ENCODE measurements at places on chromosomes 5 and 9.
A peak's percentile ranks its signal among the peaks of the same experiment; 100 is the strongest.

DNA sequence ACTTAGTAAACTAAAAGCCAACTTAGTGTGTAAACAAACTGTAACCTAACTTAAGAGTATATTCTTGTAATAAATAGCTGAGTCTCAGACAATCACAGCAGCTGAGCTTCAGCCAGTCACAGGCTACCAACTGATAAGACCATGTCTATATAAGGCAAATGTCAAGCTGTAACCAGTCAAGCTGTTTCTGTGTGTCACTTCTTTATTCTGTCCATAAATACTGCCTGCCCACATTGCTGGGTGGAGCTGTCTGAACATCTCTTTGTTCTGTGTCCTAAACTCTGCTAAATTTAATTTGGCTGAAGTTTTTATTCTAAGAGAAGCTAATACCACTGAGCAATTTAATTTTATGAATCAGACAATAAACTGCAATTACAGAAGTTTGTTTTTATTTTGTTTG is 412.1 kb upstream of the CDH10 start:
- DNase-seq, result no peak

- DNase-seq, result no peak
These were observed 166.8 kb downstream of the YIPF5 start for GRCh38 chr5:144003636-144004035.

- no peak for DNase-seq
These were observed 304.0 kb downstream of the NR2F1-AS1 start for GRCh38 chr5:93277051-93277450.

- DNase-seq, result no peak
These were observed 59.2 kb upstream of the CLINT1 start for GRCh38 chr5:157917899-157918809.

GRCh38 chr9:92563116-92564100 is 27.6 kb upstream of the ECM2 start:
- no peak for DNase-seq

- no peak for DNase-seq
These were observed 303.8 kb downstream of the KIAA0825 start for GRCh38 chr5:94314460-94315131.

- DNase-seq, result peak; percentile 85
These were observed 79.2 kb upstream of the IL7R start for GRCh38 chr5:35777358-35778087.

DNA sequence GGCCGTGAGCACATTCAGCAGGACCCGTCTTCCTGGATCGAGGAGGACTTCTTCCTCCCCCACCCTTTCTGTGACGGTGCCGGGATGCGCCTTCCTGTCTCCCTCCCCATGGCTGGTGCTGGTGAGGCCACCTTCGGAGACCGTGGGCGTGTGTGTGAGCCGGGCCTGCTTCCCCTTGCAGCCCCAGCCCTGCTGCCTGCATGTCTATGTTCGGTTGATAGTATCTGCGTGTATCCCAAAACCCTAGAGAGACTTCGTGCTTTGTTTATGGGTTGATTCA is 12.8 kb downstream of the CEP72 start:
- no peak for DNase-seq

DNA sequence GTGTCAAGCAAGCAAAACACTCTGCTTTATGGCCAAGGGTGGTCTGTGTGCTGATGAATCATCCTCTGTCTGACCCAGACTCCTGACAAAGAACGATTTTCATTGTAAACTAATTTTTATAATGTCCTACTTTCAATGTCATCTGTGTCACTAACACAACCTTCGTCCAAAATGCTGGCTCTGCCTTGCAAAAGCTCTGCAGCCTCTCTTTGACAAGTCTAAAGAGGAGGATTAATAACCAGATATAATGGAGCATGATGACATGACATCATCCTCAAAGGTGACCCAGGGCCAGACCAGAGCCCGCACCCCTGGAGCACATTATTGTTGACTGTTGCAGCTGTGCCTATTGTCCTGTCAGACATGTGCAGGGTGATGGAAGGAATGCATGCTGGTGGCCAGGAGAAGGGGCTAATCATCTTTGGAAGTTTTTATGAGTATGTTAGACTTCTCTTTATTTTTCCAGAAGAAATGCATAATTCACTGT is 589.4 kb downstream of the NR2F1-AS1 start:
- DNase-seq, result no peak

DNA sequence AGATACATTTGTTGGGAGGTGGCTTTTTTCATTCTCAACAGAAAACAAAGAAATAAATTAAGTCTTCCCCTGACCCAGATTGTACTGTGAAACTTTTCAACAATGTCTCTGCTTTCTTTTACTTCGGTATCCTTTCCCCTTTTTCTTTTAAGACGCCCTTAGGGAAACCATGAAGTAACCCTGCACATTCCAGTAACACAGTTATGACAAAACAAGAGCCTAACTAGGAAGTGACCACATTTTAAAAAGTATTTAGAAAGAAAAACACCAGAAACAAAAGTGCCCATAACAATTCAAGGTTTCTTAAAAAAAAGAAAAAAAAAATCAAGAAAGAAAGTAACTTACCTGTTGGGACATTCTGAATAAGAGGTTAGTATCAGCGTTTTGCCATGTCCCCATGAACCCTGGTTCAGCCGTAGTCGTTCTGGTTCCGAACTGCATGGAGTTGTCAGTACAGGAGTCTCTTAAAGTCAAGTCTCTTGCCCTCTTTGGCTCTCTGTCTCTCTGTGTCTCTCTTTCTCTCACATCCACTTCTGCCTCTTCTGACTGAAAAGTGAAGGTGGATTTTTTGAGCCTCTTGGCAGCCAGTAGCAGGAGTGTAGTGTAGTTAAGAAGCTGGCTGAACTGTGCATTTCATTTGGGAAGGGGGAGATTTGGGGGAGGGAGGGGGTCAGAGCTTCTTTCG is 142.9 kb downstream of the BNC2 start:
- no peak for DNase-seq

DNA sequence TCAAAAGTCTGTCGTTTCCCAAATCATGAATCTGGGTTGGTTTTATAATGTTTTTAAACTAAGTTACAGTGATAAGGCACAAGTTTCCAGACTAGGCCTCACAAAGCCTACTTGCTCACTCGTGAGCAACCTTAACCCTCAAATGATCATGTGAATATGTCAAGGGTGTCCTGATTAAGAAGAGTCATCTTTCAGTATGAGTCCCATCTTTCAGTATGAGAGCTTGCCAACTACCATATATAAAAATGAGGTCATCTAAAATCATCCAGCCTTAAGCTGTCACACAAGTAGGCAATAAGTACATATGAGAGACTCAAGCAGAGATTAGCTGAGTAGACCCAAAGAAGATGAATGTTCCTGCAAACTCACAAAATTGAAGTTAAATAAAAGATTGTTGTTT is 668.4 kb upstream of the FAM174A start:
- DNase-seq, result no peak

DNA sequence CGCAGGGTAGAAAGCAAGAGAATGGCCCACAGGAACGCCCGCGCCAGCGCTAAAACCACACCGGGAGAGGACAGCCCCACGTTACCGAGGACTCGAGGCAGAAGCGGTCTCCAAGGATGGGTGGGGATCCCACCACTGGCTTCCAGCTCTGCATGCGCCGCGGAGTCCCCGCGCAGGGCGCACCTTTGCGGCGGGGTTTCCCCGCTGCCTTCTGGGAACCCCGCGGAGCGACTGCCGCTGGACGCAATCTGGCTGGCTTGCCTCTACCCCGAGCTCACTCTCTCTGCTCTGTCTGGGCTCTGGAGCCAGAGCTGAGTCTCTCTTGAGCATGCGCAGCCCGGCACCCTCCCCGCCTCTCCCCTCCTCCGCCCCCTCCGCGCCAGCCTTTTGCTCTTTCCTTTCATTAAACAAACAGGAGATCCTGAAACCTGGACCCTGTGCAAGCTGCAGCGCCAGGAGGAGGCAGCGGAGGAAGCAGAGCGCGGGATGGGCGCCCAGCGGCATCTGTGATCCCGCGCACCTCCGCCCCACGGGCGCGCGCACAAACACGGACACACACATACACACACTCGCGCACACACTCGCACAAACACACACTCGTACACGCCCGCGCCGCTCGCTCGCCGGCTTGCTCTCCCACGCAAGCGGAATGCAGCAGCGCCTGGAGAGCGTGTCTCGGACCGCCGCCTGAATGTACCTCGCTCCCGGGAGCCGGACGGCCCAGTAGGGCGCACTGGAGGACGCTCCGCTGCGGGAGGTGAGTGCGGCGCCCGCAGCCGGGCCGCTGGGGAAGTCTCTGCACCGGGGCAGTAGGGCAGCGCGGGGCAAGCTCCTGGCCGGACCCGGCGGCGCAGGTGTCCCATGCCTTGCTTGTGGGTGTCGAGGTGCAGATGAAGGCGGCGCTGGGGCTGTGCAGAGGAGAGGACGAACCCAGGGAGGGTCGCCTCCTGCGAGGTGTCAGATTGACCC is at the start of gene PLPPR1:
Gene PLPPR1 (plus strand): TSS at position 382 of the 969 bp plus-strand sequence.
- peak; percentile 86 for DNase-seq

- DNase-seq, result no peak
These were observed at the start of gene CXCL14 for GRCh38 chr5:135578685-135579341. TSS of gene CXCL14 (minus strand) at chr5:135578991. CDS start at chr5:135578778, 213 bp downstream.

DNA sequence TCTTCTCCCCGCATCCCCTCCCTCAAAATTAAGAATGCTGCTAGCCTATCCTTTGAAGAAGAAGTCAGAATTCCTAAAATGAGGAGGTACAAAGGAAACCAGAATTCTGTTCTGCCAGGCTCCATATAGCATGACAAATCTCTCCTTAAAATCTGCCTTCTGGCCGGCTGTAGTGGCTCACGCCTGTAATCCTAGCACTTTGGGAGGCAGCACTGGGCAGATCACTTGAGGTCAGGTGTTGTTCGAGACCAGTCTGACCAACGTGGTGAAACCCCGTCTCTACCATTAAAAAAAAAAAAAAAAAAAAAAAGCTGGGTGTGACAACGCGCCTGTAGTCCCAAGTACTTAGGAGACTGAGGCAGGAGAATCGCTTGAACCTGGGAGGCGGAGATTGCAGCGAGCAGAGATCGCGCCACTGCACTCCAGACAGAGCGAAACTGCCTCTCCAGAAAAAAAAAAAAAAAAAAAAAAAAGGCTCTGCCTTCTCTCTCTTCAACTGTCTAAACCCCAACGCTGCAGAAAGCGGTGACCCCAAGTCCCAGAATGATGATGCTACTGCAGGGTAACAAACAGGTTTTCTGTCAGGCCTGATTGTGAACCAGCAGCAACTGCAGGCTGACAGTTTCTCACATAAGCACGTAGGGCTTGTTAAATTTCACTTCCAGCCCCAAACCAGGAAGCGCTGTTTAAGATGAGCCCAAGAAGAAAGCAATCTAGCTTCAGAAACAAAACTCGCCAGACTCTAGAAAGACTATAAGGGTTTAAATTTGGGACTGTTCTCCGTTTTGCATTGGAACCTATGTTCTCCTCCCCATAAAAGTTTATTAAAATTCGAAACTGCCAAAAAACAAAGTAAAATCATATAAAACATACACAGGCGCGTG is 963 bp upstream of the CAST start:
- peak; percentile 69 for DNase-seq

GRCh38 chr5:15704397-15704947 is 204.5 kb downstream of the FBXL7 start:
- no peak for DNase-seq

GRCh38 chr9:75953218-75953617 is 62.7 kb downstream of the PCSK5 start:
- no peak for DNase-seq

GRCh38 chr9:105244003-105244733 is at the start of gene SLC44A1:
TSS of gene SLC44A1 (plus strand) at chr9:105244651. CDS start at chr9:105244869, 218 bp downstream.
- DNase-seq, result peak; percentile 96

GRCh38 chr5:108271127-108271526 is 110.8 kb downstream of the FBXL17 start:
- no peak for DNase-seq

DNA sequence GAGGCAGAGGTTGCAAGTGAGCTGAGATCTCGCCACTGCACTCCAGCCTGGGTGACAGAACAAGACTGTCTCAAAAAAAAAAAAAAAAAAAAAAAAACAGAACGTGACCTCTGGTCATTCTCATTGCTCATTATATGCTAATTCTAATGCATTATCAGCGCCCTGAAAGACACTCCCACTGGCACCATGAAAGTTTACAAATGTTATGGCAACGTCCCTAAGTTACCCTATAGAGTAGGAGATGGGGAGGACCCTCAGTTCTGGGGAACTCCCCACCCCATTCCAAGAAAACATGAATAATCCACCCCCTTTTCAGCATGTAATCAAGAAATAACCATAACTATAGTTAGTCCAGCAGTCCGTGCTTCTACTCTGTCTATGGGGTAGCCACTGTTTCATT is 48.9 kb upstream of the DENND4C start:
- DNase-seq, result no peak

GRCh38 chr5:148998174-148998797 is 64.6 kb downstream of the SH3TC2 start:
- DNase-seq, result peak; percentile 87

DNA sequence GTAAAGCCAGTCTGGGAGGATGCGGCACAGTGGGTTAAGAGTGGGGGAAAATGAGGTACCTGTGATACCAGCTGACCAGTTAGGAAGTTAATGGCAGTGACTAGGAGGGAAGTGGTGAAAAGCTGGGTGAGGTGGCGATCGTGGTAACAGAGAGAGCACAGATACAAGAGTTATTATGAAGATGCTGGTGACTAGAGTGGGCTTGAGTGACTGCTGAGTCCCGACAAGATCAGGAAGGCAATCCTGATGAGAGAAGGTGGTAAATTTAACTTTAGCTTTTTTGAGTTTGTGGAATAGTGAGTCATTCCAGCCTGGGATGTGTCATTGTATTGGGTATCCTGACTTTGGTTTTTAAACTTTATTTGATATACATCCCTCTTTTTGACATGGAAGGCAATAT is 38.8 kb downstream of the CMYA5 start:
- DNase-seq, result no peak

GRCh38 chr9:98218562-98219363 is 26.3 kb upstream of the CORO2A start:
- no peak for DNase-seq

DNA sequence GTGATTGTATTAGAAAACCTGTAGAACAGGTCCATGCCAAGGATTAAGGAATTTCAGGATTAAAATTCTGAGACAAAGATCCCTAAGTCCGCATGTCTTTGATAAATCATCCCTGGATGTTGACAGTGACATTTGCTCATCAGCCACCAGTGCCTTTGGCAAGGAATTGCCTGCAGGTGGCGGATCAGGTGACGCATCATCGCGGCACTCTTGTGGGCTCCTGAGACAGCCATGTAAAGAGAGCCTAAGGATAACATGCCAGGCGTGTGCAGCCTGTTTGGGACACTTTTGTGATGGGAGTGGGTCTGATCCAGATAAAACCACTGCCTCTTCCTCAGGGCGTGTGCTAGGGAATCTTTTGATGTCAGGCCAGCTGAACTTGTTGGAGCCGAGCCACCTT is 40.6 kb downstream of the ADCY2 start:
- no peak for DNase-seq

- peak; percentile 98 for DNase-seq
These were observed 236.4 kb downstream of the FANCC start for GRCh38 chr9:95080961-95081647.

DNA sequence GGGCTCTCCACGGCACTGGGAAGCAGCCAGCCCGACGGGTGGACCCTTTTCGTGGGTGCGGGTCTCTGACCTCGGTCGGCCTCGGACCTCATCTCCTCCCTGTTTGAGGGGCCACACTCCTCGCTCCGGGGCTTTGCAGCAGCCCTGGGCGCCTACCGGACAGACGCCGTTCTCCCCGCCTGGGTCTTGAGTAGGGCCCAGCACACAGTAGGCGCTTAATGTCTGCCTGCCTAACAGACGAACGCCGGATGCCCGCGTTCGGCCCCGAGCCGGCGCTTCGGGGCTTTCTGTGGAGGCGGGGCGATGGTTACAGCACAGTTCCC is 842 bp upstream of the GTF3C5 start:
- no peak for DNase-seq

- DNase-seq, result peak; percentile 92
These were observed 11.4 kb downstream of the MTAP start for GRCh38 chr9:21813575-21814473.

- DNase-seq, result no peak
These were observed 26.9 kb upstream of the CNOT6 start for GRCh38 chr5:180467028-180467975.

- no peak for DNase-seq
These were observed 311.4 kb downstream of the TLE4 start for GRCh38 chr9:79883073-79883645.

Measured in pons (tissue), 1 donor.